ENCODE measurements at places on chromosomes 13 and 19.

DNA sequence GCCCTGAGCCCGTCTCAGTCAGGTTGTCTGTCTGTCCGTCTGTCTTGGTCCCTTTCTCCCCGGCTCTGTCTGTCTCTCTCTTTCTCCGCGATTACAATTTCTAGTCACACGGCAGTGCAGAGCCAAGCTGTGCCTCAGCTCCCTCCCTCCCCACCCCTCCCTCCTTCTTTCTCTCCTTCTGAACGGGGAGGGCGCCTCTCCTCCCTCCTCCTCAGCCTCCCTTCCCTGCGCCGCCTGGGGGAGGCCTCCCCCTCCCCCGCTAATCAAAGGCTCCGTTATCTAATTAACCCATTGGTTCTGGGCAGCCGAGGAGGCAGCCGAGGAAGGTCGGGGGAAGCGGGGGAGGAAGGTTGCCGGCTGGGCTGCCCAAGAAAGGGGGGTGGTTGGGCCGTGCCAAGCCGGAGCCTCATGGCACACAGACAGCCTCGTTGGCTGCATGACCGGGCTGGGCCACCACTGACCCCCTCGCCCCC lies 16.5 kb downstream of the LRRC4B start:
- DNase-seq = no peak

DNA sequence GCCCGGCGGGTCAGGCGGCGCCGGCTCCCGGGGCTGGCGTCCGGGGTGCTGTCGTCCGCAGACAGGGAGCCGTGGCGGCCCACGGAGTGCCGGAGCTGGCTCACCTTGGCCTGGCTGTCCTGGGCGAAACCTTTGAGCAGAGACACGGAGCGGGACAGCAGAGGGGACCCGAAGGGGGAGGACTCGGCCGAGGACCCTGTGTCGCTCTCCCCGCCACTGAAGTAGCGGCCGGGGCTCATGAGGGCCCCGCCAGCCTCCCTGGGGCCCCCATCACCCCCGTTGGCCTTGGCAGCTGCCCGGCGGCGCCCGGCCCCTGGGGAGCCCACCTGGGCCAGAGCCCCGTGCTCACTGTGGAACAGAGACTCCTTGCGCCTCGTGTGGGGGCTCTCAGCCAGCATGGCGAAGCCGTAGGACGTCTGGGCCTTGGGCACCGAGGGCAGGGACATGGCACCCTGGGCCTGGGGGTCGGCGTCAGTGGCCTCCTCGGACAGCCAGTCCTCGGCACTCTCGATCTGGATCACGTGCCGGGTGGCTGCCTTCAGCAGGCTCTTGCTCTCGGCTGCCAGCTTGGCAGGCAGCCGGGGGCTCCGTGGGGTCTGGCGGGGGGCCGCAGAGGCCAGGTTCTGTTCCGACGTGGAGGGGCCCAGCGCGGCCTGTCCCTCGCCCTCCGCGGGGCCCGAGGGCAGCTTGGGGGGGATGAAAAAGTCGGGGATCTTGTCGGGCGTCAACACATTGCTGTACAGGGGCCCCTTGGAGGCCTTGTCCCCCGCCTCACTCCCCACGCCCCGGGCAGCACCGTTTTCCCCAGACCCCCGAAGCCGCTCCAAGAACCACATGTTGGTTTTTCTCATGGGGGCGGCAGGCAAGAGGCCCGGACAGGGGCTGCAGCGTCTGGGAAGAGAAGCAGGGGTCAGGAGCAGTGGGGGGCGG lies 1.2 kb downstream of the C2CD4C start:
- DNase-seq = no peak

- DNase-seq = no peak
Measured at GRCh38 chr19:49643466-49643865, 1.5 kb downstream of the SCAF1 start.

DNA sequence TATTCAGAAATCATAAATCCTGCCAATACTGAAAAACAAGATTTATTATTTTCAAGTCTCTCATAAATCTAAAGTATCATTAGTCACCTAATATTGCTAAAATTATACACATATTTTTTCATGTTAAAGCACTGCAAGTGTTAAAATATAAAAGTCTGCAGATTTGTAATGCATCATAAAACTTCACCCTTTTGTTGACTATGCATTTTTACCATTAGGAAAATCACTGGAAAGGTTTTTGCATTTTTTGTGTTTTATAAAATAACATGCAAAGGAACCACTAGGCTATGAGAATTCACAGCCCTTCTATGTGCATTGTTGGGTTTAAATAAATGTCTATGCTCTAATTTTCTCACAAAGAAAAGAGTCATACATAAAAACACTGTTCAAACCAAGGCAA lies 407.3 kb downstream of the DACH1 start:
- DNase-seq = no peak

- DNase-seq = peak; percentile 20
Measured at GRCh38 chr13:84137292-84137691, 255.0 kb upstream of the SLITRK1 start.

DNA sequence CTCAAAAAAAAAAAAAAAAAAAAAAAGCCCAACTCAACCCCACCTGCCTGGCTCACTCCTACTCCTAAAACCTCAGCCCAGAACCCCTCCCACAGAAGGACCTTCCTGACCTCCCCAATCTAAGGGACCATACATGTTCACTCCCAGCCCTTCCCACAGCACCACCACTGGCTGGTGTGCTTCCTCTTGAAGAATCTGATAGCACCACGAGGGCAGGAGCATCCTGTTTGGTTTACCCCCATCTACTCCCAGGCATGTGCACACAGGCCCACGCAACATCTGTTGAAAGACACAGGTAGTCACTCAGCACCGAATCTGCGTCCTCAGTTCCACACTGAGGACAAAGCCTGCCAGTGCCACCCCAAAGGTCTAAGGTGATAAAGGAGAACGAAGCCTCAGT lies 8.2 kb downstream of the LATS2 start:
- DNase-seq = no peak

- no peak for DNase-seq
Measured at GRCh38 chr13:71626421-71627117, 240.4 kb downstream of the DACH1 start.

- DNase-seq = no peak
Measured at GRCh38 chr13:36082806-36083205, 48.4 kb downstream of the DCLK1 start.

GRCh38 chr19:50465986-50466705 lies 10.2 kb upstream of the EMC10 start:
- no peak for DNase-seq

DNA sequence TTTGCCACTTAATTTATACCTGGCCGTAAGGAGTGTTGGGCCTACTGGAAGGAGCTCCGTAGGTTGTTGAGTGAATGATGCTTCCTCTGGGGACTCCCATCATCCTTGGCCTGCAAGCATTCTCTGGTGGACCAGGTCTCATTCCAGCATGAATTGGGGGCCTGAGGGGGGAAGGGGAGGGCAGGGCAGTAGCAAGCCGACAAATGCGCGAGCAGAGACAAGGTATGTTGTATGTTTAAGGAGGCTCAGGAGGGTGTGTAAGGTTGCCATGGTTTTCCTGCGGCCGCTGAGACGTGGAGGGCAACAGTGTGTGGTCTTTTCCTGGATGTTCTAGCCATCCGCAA lies 749 bp downstream of the ZNF264 start:
- DNase-seq = no peak

DNA sequence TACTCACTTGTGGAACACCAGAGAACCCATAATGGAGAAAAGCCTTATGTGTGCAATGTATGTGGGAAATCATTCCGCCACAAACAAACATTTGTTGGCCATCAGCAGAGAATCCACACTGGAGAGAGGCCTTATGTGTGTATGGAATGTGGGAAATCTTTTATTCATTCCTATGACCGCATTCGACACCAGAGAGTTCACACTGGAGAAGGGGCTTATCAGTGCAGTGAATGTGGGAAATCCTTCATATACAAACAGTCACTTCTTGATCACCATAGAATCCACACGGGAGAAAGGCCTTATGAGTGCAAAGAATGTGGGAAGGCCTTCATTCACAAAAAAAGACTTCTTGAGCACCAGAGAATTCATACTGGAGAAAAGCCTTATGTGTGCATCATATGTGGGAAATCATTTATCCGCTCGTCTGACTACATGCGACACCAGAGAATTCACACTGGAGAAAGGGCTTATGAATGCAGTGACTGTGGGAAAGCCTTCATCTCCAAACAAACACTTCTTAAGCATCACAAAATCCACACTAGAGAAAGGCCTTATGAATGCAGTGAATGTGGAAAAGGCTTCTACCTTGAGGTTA lies 10.9 kb downstream of the ZNF549 start:
- DNase-seq = no peak

DNA sequence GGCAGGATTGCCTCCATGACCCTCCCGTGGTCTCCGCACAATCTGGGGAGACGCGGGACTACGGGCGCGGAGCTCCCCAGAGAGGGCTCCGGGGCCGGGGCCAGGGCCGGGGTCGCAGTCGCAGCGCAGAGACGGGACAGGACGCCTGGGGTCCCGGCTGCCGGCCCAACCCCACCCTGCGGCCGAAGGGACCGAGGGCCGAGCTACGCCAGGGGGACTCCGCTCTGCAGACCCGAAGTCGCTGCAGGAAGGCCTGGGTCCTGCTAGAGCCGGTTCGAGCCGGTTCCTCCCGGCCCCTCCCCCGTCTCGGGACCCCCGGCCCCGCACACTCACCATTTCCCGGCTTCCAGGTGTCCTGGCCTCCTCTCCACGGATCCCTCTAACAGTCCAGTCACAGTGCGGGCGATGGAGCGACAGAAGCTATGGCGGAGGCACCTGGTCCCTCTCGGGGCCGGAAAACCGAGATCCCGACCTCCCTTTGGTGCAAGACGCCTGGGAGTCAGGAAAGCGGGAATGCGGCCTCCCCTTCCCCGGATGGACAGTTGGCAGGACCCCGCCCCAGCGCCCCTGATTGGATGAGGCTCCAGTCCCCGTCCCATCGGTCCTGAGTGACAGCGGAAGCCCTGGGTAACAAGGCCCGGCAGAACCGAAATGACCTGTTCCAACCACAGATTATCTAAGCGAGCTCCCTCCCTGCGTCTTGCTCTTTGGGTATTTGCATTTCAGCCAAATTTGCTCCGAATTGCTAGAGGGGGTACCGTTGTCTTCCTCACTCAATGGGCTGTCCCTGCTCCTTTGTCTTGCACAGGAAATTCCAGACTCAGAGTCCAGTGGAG lies at the start of gene ZNF625:
Gene ZNF625 (minus strand): TSS at position 512 of the 836 bp plus-strand sequence. CDS start 176 bp downstream, at position 336.
- no peak for DNase-seq

- DNase-seq = no peak
Measured at GRCh38 chr19:1748115-1748872, 5.0 kb upstream of the ONECUT3 start.

GRCh38 chr19:5336195-5336965 lies 4.2 kb downstream of the PTPRS start:
- no peak for DNase-seq
